ENCODE measurements at places on chromosomes 7 and 10. TPM values are rescaled to one million over a fixed set of nuclear protein-coding genes. Genes with fewer than 3 reads are reported as not detected.
A peak's percentile ranks its signal among the peaks of the same experiment; 100 is the strongest.

PTPN20 gene
- total RNA-seq, result 1.2 TPM

MKX gene
- total RNA-seq, result 0.05 TPM

BUD23 gene
- 43.4 TPM for total RNA-seq

ASIC3 gene
- 0.14 TPM for total RNA-seq

SLIT1 gene
- total RNA-seq, result 5.9 TPM

PSMA2 gene
- total RNA-seq, result 208 TPM

CLRN3 gene
- total RNA-seq, result 0.05 TPM

TMEM270 gene
- 0.09 TPM for total RNA-seq

NPY4R2 gene
- not detected for total RNA-seq

CFAP46 gene
- 0.09 TPM for total RNA-seq

SFR1 gene
- total RNA-seq, result 14.2 TPM

- peaks cover 21% of the 10 kb centered on the region for H3K4me1 ChIP-seq
- H3K27me3 ChIP-seq, result no peaks in the 10 kb centered on the region
- H3K36me3 ChIP-seq, result no peaks in the 10 kb centered on the region
- no peak overlapping the region for H3K27ac ChIP-seq
- no peak for DNase-seq
Observed at GRCh38 chr7:106054156-106054910, 57.8 kb downstream of the SYPL1 start.

- no peak overlapping the region for H3K4me3 ChIP-seq
- H3K36me3 ChIP-seq, result no peaks in the 10 kb centered on the region
- no peaks in the 10 kb centered on the region for H3K4me1 ChIP-seq
Observed at GRCh38 chr7:43071604-43072003, 40.8 kb upstream of the HECW1 start.

DNA sequence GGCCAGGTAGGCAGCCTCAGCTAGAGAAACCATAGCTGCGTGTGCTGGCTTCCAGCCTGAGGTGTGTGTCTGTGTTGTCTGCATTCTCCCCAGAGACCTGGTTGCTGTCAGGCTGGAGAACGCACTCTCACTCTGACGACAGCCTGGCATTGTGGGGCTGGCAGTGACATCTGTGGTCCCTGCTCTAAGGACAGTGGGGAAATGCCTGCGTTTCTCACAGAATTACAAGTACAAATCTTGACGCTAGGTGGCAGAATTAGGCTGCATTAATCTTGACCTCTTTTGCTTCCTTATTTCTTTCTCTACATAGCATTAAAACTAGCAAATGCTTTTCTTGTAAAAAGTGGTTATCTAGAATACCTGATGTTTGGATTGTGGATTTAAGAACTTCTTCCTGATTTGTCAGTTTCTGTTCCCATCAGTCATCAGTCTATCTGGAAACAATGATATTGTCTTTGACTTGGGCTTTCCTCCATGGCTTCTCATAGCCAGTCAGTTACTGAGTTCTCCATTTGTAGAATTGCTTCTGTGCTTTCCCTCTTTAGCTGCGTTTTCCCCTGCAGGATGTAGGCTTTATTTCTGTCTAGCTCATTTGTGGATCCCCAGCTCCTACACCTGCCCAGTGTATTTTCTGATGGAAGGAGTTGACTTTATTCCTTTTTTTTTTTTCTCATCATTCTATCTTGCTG lies 86.0 kb downstream of the FANK1 start:
- no peaks in the 10 kb centered on the region for H3K4me1 ChIP-seq
- no peaks in the 10 kb centered on the region for H3K36me3 ChIP-seq
- no peak overlapping the region for H3K27ac ChIP-seq

- DNase-seq, result no peak
- no peaks in the 10 kb centered on the region for H3K4me1 ChIP-seq
- no peaks in the 10 kb centered on the region for H3K36me3 ChIP-seq
- H3K27me3 ChIP-seq, result no peaks in the 10 kb centered on the region
- no peak overlapping the region for H3K4me3 ChIP-seq
Observed at GRCh38 chr10:77492368-77492994, 145.1 kb downstream of the KCNMA1 start.

DNA sequence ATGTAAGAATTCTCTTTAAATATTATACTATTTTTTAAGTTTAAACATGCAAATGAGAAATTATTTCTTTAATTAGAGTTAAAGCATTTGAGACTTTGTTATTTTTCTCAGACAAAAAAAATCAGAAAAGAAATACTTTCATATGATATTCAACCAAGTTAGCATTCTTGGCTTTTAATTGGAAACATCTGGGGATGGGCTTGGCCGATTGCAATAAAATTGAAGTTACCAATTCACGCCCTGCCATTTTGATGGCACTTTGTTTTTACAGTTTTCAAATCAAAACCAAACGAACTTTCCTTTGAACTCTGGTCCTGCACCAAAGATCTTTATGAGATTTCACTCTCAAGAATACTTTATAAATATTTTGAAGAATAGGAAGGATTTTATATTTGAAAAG lies 127.7 kb downstream of the ATE1 start:
- no peaks in the 10 kb centered on the region for H3K36me3 ChIP-seq
- no peak overlapping the region for H3K4me3 ChIP-seq
- no peak for DNase-seq

- no peaks in the 10 kb centered on the region for H3K27me3 ChIP-seq
- DNase-seq, result no peak
- no peak overlapping the region for H3K27ac ChIP-seq
- H3K36me3 ChIP-seq, result no peaks in the 10 kb centered on the region
- no peak overlapping the region for H3K4me3 ChIP-seq
Observed at GRCh38 chr10:93245779-93246178, 172.1 kb downstream of the CYP26A1 start.

DNA sequence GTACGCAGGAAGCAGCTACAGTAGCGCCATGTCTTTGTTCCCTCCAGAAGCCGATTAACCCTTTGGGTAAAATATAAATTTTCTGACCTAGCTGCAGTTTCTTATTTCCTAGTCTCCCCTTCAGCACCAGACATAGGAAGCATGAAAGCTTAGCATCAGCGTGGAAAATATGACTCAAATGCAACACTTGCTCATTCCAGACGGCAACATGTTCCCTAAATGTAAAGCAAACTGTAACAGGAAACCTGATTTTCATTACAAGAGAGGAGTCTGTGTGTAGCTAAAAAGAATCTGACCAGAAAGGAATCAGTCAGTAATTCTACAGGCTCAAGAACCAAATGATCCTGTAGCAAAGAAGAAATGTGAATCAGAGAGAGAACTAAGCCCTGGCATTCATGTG lies 219.2 kb downstream of the C7orf25 start:
- H3K27me3 ChIP-seq, result no peaks in the 10 kb centered on the region
- no peak overlapping the region for H3K4me3 ChIP-seq
- peak overlapping the region; percentile 46 for H3K27ac ChIP-seq
- no peaks in the 10 kb centered on the region for H3K36me3 ChIP-seq

DNA sequence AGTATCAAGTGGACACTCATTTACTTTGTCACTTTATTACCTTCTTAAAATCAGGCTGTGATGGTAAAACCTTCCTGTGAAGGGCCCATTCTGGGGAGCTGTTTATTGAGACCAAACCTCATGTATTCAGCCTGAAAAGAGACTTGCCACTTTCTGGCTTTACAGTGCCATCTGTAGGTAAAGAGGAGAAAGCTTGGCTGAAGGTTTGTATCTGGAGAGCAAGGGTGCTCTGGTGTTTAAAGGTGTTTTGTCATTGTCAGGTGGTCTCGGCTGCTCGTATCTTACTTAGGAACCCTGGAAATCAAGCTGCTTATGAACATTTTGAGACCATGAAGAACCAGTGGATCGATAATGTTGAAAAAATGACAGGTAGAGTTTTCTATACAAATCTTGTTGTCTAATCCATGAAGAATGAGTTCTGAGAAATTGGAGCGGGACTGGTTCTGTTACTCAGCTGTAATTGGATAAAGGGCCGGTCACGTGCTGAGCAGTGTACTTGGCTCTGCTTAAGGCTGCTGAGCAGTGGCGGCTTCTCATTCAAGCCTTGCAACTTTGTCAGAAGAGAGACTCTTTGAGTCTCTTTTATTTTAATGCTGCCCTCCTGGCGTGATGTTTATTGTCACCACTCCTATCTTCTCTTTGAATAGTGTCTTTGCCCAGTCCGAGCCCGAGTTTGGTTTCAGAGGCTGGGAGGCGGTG lies 46.9 kb downstream of the AP3M1 start:
- H3K4me1 ChIP-seq, result no peaks in the 10 kb centered on the region
- H3K27ac ChIP-seq, result no peak overlapping the region
- DNase-seq, result no peak
- no peaks in the 10 kb centered on the region for H3K27me3 ChIP-seq
- no peak overlapping the region for H3K4me3 ChIP-seq

DNA sequence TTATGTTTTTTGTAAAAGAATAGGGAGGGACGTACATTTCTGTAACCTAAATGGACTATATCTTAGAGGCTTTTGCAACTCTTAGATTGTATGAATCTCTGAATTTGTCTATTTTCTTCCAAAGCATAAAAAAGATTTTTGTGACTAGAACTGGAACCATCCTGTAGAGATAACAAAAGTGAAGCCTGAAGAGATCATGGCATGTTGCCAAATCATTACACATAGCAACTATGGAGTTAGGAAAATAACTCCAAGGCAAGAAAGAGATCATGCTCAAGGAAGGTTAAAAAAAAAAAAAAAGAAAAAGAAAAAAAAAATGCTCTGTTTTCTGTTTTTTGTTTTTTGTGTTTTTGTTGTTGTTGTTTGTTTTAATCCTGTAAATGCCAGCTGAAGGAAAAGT lies 567.7 kb upstream of the ZWINT start:
- no peaks in the 10 kb centered on the region for H3K27me3 ChIP-seq
- no peak for DNase-seq
- no peak overlapping the region for H3K27ac ChIP-seq
- H3K4me1 ChIP-seq, result no peaks in the 10 kb centered on the region
